Right ventricle myocardium superior (tissue), 1 donor: ENCODE measurements at places on chromosomes 1 and 21. TPM values are rescaled to one million over a fixed set of nuclear protein-coding genes. Genes with fewer than 3 reads are reported as not detected.

GRCh38 chr21:38790961-38791360, 14.8 kb upstream of the ETS2 start:
- DNase-seq = no peak

DNA sequence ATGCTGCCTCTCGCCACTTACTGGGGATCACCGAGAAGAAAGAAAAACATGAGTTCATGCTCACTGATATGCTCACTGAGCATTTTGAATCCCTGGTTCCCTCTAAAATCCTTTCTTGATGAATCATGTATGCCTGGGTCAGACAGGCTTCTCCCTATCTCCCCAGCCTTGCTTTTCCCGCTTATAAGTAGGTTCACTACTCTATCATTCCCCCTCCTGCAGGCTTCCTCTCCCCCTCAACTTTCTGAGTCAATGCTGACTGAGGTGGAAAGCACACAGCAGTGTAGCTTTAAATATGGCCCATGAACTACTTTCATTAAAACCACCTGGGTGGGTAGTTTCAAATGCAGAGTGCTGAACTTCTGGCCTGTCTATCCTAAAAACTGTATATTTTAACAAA, 41.7 kb downstream of the FMO4 start:
- DNase-seq = no peak

- DNase-seq = no peak
These were observed 55.0 kb downstream of the TTC3 start for GRCh38 chr21:37128076-37128475.

Gene LRRC38
- not detected for total RNA-seq
